ENCODE measurements at places on chromosomes 16 and 17.

DNA sequence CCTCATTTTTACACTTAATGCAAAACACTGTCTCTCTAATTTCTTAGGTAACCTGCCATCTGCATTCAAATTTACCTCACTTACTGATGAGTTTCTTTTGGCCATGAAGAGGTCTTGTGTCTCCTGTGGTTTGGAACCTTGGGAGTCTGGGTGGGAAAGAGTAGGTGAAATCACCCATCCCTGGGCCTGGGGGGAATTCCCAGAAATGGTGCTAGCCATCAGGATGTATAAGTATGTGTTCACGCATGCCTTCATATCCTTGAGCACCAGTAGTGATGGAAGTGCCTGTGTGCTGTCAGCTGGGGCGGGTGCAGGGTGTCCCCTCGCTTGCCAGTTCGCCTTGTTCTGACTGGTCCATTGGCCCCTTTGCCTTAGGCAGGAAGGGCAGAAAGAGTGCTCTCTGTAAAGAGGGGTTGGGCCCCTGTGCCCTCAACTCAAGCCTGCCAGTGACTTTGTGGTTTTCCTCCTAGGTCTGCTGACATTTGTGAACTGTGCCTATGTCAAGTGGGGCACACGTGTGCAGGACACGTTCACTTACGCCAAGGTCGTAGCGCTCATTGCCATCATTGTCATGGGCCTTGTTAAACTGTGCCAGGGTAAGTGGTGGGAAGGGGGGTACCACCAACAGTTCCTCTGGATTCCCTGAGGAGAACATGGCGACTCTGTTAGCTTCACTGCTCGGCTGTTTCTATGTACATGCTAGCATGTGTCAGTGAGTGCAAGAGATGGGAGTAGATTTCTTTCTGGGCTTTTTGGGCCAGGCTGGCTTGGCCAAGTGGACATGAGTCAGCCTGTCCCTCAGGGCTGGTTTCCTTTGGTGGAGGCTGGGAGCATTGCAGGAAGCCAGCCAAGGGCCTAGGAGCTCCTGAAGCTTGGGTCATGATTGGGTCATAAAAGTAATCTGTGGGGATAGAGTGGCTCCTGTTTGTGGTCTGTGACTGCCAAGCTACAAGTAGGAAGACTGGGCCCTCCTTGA, 23.2 kb downstream of the SLC7A6OS start:
- peak; percentile 72 for DNase-seq

DNA sequence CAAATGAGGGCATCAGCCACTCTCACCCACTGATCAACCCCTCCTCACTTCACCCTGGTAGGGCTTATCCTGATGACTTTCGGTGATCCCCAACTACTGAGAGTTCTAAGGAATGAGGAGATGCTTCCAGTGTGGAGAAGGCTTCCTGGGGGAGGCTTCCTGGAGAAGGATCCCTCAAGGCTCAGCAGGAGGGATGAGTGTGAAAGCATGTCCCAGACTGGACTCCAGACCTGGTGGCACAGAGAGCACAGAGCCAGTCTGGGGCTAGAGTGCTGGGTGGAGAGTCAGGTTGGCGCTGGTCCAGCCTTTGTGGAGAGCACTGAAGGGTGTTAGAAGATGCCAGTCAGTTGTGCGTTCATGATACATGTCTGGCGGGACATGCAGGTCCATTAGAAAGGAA, 53.7 kb downstream of the PLD6 start:
- no peak for DNase-seq

DNA sequence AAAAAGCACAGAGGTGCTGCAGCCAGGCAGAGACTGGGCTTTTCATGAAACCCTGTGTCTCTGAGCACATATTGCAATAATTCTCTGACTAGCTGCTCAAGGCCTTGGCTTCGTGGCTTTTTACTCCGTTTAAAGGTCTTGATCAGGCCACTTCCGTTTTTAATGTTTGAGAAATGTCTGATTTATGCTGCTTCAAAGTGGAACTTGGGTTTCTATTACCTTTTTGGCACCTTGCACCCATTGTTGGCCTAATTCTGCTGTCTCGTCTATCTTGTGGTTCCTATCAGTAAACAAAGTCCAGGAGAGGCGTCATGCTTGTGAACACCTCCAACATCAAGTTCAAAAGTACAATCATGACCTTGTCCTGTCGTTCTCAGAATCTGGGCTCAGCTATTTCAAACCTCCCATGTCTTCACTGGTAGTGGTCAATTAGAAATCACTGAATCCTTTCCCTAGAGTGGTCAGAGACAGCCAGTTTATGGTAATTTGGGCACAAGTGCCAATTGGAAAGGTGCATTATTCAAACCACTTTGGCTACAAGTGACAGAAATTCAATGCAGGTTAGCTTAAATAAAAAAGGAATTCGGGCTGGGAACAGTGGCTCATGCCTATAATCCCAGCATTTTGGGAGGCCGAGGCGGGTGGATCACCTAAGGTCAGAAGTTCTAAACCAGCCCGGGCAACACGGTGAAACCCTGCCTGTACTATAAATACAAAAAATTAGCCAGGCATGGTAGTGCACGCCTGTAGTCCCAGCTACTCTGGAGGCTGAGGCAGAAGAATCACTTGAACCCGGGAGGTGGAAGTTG, 33.3 kb upstream of the METTL9 start:
- peak; percentile 37 for DNase-seq

- peak; percentile 44 for DNase-seq
Observed at GRCh38 chr17:27578718-27579085, 52.3 kb upstream of the LGALS9 start.

DNA sequence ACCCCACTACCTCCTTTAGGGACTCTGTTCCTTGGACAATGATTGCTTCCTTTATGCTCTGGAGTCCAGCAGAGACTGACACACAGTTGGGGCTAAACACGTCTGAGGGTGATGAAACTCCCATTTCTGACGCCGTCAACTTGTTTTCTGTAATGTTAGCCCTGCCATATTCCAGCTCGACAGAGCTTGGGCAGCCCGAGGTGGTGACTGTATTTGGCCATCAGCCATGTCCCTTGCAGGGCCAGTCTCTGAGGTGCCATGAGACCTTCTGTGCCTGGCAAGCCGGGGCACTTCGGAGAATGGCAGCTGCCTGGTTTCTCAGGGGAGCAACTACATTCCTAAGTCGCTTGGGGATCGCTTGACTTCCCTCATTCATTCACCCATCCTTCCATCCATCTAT, 278.9 kb upstream of the TNRC6C start:
- DNase-seq = no peak

GRCh38 chr16:1338119-1338730, 4.8 kb downstream of the BAIAP3 start:
- peak; percentile 28 for DNase-seq

Measured in NB4 (cell line).